ENCODE measurements at places on chromosomes 7 and 10. TPM values are rescaled to one million over a fixed set of nuclear protein-coding genes. Genes with fewer than 3 reads are reported as not detected.
A peak's percentile ranks its signal among the peaks of the same experiment; 100 is the strongest.

FFAR4 gene
- 0.07 TPM for total RNA-seq

DNA sequence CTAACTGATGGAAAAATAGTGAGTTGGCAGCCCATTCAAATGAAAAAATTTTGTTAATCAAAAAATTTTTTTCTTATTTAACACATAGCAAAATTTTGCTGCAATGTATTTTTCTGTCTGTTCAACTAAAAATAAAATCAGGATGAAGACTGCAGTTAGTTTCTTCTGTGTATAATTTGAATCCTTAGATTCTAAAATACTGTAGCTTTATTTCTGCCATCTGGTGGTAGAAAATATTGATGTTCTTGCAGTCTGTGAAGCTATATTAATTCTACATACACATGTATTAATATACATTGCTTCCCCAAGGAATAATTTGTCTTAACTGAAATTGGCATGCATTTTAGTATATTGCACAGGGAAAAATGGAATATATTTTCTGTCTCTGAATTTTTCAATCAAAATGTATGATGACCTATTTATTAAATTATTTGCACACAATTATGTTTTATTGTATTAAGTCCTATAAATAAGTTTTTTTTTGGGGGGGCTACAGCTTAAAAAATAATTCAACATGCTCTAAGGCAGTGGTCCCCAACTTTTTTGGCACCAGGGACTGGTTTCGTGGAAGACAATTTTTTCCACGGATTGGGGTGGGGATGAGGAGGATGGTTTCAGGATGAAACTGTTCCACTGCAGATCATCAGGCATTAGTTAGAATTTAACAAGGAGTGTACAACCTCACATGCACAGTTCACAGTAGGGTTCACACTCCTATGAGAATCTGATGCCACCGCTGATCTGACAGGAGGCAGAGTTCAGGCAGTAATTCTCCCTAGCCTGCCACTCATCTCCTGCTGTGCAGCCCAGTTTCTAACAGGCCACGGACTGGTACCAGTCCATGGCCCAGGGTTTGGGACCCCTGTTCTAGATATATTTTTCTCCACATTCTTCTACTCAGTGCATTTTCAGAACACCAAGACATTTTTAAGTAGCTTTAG is 119.4 kb downstream of the GNAT3 start:
- no peaks in the 10 kb centered on the region for H3K36me3 ChIP-seq
- H3K27ac ChIP-seq: no peak overlapping the region
- H3K4me3 ChIP-seq: no peak overlapping the region

HMX3 gene
- not detected for total RNA-seq

GRCh38 chr10:130212746-130213145 is 76.6 kb downstream of the GLRX3 start:
- no peaks in the 10 kb centered on the region for H3K27me3 ChIP-seq
- H3K4me3 ChIP-seq: no peak overlapping the region
- DNase-seq: no peak
- no peak overlapping the region for H3K27ac ChIP-seq
- H3K36me3 ChIP-seq: no peaks in the 10 kb centered on the region

- no peak overlapping the region for H3K27ac ChIP-seq
- no peaks in the 10 kb centered on the region for H3K4me1 ChIP-seq
- DNase-seq: no peak
- H3K27me3 ChIP-seq: no peaks in the 10 kb centered on the region
Measured at GRCh38 chr10:121838931-121839330, 88.9 kb downstream of the ATE1 start.

DNA sequence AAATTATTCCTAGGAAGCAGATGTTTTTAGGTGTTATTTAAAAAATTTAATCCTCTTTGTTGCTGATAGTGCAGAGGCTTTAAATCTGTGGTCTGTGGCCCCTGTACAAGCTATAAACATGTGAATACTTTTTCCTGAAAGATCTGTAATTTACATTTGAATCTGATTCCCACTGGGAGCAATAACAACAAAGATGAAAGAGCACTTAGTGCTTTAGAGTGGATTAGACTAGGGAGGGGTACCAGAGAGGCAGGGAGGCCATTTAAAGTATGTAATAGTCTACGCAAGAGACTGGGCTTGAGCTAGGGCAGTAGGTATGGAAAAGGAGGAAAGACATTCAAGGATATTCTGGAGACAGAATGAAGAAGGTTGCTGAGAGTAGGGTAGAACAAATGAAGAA is 19.1 kb downstream of the BTRC start:
- H3K27me3 ChIP-seq: no peaks in the 10 kb centered on the region
- H3K36me3 ChIP-seq: no peaks in the 10 kb centered on the region
- no peak overlapping the region for H3K27ac ChIP-seq

DNA sequence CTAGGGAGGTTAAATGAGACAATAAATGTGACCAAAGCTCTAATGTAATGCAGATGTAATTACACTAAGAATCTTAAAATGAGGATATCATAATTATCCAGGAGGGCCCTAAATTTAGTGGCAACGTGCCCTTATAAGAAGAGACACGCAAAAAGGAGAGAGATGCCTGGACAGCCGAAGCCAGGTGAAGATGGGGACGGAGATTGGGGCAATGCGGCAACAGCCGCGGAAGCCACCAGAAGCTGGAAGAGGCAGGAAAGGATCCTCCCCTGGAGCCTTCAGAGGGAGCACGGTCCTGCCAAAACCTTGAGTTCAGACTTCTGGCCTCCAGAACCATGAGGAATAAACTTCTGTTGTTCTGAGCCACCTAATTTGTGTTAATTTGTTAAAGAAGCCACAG is 25.3 kb upstream of the C10orf71 start:
- DNase-seq: no peak
- H3K36me3 ChIP-seq: no peaks in the 10 kb centered on the region
- H3K4me3 ChIP-seq: no peak overlapping the region
- peaks cover 36% of the 10 kb centered on the region for H3K4me1 ChIP-seq
- H3K27me3 ChIP-seq: no peaks in the 10 kb centered on the region
- no peak overlapping the region for H3K27ac ChIP-seq

CYP3A5 gene
- total RNA-seq: not detected

SLC18A3 gene
- not detected for total RNA-seq

DNA sequence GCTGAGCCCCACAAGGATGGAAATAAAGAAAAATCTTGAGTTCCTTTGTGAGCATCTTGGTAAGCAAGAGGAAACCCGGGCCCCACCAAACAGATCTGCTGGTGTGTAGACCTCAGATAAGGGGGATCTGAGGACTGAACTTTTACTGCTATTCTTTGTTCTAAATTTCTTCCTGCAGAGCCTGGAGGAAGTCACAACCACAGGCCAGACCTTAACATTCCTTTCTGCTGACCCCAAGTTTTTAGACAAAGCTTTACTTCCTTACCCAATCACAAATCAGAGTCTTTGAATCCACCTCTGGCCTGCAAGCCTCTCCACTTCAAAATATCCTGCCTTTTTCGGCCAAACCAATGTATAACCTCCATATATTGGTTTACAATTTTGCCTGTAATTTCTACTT is 352.6 kb upstream of the AUTS2 start:
- no peak overlapping the region for H3K4me3 ChIP-seq
- no peak for DNase-seq
- no peaks in the 10 kb centered on the region for H3K4me1 ChIP-seq
- no peak overlapping the region for H3K27ac ChIP-seq
- H3K27me3 ChIP-seq: no peaks in the 10 kb centered on the region

DNA sequence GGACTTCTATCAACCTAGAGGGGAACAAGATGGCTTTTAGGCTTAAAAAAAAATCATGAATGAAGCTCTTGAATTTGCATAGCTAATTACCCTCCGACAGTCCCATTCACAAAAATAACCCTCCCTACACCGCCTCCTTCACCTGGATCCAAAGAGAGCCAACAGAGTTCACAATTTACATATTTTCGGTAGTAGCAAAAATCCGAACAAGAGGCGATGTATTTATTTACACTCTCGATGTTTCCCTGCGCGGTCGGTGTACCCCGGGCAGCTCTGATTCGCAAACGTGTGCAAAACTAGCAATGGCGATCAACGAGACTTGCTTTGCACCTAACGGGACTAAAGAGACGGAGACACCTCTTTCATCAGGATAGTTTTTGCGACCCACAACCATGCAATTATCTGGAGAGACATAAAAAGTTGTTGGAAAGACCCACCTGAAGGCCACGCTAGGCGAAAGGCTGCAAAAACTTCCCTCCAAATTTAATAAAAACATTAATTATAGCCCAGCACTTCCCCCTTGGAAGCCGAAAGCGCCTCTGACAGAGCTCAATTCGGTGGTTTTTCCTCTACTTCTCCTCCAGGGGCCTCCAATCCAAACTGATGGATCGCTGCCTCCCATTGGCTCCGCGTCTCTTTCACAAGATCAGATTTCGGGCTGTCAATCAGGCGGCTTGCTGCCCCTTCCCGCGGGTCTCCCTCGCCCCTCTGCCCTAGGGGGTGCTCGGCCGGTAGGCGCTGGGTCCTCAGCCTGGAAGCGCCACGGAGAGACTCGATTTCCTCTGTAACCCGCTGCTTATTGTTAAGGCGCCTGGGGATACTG is at the start of gene ETV1:
TSS of gene ETV1 (minus strand) at position 541 of the 823 bp plus-strand sequence. CDS start 614 bp downstream, outside the sequence.
- H3K4me1 ChIP-seq: peaks cover 15% of the 10 kb centered on the region
- H3K27me3 ChIP-seq: peaks cover 2% of the 10 kb centered on the region
- H3K27ac ChIP-seq: peak within 1 kb of the TSS; percentile 94

- no peak overlapping the region for H3K4me3 ChIP-seq
- no peak for DNase-seq
- H3K4me1 ChIP-seq: no peaks in the 10 kb centered on the region
- no peaks in the 10 kb centered on the region for H3K27me3 ChIP-seq
- no peaks in the 10 kb centered on the region for H3K36me3 ChIP-seq
- H3K27ac ChIP-seq: no peak overlapping the region
Measured at GRCh38 chr7:154899862-154900261, 103.1 kb downstream of the PAXIP1 start.

DNA sequence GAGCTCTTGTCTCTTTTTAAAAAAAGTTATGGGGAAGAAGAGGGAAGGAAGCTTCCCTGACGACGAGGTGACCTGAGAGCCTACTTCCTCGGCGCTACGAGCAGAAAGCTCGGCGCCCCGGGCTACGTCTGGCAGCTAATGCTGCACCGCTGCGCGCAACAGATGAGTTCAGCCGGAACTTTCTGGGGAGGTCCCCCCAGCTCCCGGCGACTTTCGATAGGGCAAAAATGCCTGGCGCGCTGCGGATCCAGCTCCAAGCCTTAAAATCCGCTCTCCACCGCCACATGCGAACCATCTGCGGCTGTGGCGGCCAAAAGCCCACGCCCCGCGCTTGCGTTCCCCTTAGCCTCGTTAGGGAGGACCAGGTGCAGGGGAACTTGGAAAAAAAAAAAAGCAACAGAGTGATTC is 621 bp downstream of the P4HA1 start:
- H3K36me3 ChIP-seq: no peaks in the 10 kb centered on the region
- peak; percentile 74 for DNase-seq
- H3K4me1 ChIP-seq: peaks cover 8% of the 10 kb centered on the region
- H3K4me3 ChIP-seq: peak overlapping the region; percentile 47
- no peaks in the 10 kb centered on the region for H3K27me3 ChIP-seq
- H3K27ac ChIP-seq: peak overlapping the region; percentile 92

GRCh38 chr10:76463111-76463510 is 1031.7 kb downstream of the LRMDA start:
- DNase-seq: no peak
- H3K27ac ChIP-seq: no peak overlapping the region
- H3K36me3 ChIP-seq: no peaks in the 10 kb centered on the region
- H3K4me3 ChIP-seq: no peak overlapping the region
- H3K4me1 ChIP-seq: peaks cover 11% of the 10 kb centered on the region

LIPJ gene
- not detected for total RNA-seq

ZNF438 gene
- total RNA-seq: 13.2 TPM

- H3K27me3 ChIP-seq: no peaks in the 10 kb centered on the region
- H3K4me1 ChIP-seq: peaks cover 88% of the 10 kb centered on the region
- H3K36me3 ChIP-seq: peaks cover 3% of the 10 kb centered on the region
- no peak overlapping the region for H3K4me3 ChIP-seq
- peak overlapping the region; percentile 96 for H3K27ac ChIP-seq
Measured at GRCh38 chr7:128833148-128833945, 3.1 kb downstream of the FLNC start.

DNA sequence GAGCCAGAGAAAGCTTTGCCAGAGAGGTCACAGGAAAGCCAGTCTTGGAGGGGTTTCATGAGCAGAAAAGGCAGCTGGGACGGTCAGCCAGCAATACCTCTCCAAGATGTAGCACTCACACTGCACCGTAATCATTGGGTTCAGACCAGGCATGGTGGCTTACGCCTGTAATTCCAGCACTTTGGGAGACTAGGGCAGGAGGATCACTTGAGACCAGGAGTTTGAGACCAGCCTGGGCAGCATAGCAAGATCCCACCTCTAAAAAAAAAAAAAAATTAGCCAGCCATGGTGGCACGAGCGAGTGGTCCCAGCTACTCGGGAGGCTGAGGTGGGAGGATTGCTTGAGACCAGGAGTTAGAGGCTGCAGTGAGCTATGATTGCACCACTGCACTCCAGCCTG is 90.2 kb upstream of the CUX1 start:
- DNase-seq: no peak
- H3K27ac ChIP-seq: no peak overlapping the region
- no peaks in the 10 kb centered on the region for H3K36me3 ChIP-seq
- no peaks in the 10 kb centered on the region for H3K4me1 ChIP-seq
- no peak overlapping the region for H3K4me3 ChIP-seq

DNA sequence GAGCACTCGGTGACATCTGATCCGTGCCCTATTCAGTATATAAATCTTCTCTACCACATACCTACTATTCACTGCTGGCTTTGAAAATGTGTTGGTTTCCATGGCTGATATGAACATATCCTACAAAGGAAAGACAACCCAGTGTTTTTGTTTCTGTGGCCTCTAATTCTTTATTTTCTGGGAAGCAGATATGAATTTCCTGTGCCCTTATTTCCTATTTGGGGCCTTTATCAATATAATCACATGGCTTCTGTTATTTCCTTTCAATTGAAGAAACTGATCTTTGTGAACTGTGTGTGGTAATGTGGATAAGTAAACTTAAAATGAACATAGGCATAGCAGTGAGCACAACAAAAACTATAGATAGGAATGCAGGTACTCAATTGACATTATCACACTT is 10.6 kb downstream of the CCNJ start:
- DNase-seq: no peak
- H3K36me3 ChIP-seq: peaks cover 44% of the 10 kb centered on the region
- no peaks in the 10 kb centered on the region for H3K27me3 ChIP-seq
- no peak overlapping the region for H3K27ac ChIP-seq

GRCh38 chr10:122050811-122051210 is 61.8 kb downstream of the TACC2 start:
- DNase-seq: no peak
- no peaks in the 10 kb centered on the region for H3K36me3 ChIP-seq
- peak overlapping the region; percentile 39 for H3K27ac ChIP-seq
- peaks cover 23% of the 10 kb centered on the region for H3K4me1 ChIP-seq
- no peak overlapping the region for H3K4me3 ChIP-seq

PSD gene
- total RNA-seq: 1.6 TPM

- peaks cover 20% of the 10 kb centered on the region for H3K4me1 ChIP-seq
- H3K36me3 ChIP-seq: no peaks in the 10 kb centered on the region
- DNase-seq: no peak
- no peak overlapping the region for H3K27ac ChIP-seq
Measured at GRCh38 chr10:118955531-118955930, 74.0 kb upstream of the NANOS1 start.

All from heart left ventricle (tissue), 16 donors.